ENCODE measurements at places on chromosomes 4 and X.

DNA sequence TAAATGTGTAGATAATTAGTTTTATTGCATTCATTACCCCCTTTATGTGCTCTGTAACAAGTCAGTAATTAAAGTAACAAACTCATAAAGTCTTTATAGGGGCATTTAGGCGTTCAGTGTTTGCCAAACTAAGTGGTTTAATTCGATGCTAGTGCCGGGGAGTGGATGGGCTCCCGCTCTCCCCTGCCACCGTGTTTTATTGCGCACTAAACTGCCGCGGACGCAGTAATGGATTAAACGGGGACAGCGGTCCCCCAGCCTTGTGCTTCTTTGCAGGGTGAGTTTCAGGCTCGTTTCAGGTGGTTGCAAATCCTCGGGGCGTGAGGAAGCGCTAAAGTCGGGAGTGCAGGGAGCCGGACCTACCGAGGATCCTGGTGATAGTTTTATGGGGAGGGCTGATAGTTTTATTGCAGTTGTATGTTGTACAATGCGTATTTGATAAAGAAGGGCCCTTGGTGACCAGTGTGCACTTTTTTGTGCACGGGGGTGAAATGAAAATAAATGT, 1.6 kb upstream of the PHOX2B start:
- DNase-seq, result no peak

DNA sequence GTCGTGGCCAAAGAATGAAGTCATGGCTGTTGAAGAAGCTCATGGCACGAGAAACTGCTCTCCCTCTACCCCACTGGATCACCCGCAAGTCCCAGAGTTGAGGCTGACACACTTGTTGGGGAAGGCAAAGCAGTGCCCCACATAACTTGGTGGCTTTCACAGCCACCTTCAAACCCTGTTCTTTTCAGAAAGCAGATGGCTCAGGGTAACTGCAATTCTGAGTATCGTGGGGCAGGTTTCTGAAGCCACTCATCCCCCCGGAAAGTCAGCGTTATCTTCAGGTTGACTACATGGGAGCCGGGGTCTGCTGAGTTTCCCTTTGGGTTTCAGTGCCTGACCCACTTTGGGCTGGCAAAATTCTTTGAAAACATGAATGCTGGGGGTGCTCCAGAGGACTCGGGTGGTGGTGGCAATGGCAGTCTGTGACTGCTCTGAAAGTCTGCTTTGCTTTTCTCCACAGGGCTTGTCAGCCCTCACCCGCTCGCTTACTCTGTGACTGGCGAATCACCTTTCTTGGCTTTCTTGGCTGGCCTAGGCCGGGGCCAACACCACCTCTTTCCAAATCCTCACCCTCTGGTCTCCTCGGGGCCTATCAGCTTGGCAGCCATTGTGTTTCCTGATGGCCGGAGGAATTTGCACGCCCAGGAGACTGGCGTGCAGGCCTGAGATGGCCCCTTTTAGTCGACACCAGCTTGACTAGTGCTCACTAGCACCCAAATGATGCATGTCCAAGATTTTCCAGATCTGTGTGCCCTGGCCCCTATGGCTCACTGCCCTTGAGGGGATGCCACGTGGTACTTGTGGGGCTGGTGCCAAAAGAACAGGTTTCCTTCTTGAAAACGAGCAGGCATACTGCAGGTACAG, 7.3 kb downstream of the PPP1R3F start:
- DNase-seq, result no peak

- no peak for DNase-seq
Observed at GRCh38 chr4:43816116-43816515, 632.5 kb downstream of the KCTD8 start.

DNA sequence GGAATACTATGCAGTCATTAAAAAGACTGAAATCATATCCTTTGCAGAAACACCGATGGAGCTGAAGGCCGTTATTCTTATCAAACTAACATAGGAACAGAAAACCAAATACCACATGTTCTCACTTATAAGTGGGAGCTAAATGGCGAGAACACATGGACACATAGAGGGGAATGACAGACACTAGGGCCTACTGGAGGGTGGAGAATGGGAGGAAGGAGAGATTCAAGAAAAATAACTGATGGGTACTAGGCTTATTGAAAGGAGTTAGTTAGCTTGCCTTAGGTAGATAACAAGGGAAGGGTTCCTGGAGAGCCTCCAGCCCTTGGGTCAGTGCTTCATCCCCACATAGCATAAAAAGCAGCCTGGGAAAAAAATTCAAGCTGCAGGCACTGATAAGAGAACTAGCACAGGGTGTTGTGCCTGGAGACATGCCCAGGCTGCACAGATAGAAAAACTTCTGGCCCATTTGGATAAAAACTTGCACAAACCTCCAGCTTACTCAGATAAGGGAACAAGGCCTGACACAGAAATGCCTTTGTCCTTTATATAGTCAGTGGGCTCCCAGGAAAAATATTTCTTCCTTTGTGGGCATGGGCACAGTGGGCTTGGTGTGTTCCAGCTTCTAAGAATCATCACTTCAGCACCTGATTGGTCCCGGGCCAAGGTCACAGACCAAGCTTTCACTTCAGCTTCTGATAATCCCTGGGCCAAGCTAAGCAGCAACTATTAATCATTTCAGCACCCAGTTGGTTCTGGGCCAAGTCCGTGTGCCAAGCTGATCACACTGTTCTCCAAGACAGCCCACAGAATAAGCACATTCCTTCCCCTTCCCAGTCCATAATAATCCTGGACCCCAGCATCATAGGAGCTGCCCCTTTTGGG, 23.1 kb upstream of the PWWP3B start:
- no peak for DNase-seq

DNA sequence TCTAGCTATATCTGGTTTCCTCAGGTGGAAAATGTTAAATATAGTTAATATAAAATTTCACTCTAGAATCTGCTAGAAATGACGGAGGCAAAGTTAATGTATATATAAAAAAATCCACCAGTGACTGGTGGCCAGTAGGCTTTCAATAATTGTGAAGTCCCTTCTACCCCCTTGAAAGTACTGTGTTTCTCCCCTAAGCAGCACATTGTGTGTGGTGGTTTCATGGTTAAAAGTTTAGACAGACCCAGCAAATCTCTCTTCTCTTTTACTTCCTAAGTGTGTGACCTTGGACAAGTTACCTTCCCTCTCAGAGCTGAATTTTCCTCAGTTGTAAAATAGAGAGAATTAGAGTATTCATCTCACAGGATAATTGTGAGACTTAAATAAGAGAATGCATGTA, 600 bp upstream of the HEPH start:
- no peak for DNase-seq

GRCh38 chrX:80917919-80918318, 108.2 kb upstream of the BRWD3 start:
- no peak for DNase-seq

DNA sequence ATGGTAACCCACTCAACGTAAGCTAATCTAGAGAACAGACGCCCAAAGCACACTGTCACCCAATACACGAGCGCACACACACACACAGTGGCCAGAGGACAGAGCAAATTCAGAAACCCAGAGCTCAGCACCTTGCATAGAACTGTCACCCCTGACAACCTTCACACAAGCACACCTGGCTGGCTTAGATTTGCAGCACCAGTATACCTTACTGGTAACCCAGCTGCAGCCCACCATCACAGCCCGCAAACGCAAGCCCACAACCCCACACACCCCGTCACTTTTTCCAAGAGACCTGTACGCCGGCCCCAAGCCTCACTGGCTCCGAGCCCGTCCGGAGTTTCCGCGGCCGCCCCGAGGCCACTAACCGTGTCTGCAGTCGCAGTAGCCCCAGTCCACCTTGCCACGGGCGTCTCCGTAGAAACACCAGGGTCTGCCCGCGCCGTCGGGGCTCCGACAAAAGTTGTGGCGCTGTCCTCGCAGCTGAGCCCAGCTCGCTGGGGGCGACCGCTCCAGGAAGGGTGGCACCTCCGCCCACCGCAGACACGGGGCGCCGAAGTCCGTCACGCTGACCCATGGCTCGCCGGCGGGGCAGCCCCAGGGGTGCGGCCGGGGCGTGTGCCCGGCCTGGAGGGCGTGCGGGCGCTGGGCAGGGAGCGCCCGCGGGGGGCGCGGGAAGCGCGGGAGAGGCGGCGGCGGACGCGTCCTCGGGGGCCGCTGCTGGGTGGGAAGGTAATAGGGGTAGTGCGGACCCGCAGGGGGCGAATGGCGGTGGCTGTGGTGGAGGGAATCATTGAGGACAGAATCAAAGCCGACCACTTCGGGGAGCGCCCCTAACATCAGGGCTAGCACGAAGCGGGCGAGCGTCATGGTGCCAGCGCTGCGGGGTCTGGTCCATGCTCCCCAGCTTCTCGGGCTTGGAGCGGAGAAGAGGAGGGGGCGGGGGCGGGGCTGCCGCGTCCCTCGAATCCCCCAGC, 664 bp downstream of the PRSS12 start:
- no peak for DNase-seq

DNA sequence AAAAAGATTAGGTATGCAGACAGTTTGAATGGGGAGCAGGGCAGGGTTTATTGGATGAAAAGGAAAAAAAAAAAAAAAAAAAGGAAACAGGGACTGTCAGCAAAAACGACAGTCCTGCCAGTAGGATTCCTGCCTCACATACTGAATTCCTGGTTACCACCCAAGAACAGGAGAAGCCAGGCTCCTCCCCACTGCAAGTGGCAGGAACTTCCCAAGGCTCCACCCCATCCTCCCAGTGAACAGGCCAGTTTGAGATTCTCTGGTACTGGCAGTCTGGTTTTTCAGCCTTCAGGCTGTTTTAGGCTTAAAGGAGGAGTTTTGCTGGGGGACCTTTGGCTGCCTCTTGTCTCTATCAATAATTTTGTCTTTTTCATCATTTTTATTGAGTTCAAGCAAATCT, 360.0 kb upstream of the CXorf51A start:
- no peak for DNase-seq

- DNase-seq, result no peak
Observed at GRCh38 chr4:97185233-97185632, 958.0 kb downstream of the STPG2 start.

DNA sequence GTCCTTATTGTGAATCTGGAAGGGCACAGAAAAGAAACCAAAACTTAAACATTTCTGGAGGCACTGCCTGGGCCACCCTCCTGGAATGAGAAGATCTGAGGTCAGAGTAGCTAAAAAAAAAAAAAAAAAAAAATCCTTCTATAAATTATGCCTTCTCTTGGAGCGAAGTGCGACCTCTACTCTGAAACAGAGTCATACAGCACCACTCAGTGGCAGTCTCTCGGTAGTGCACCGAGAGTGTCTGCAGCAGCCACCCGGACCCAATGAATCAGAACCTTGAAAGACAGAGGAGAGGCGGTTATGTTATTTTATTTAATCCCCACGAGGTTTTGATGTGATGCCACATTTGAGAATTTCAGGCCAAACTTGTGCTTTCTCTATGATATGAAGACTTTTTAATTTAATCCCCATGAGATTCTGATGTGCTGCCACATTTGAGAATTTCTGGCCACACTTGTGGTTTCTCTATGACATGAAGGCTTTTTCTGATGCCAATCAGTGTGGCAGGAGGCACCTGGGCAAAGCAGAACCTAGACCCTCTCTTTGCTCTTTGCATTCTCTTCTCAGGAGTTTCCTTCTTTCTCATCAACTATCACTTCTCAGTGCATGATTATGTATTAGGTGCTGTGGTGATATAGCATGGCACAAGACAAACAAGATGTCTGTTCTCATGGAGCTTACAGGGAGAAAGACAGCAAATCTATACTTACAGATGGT, 5.6 kb upstream of the CT47C1 start:
- DNase-seq, result peak; percentile 73

DNA sequence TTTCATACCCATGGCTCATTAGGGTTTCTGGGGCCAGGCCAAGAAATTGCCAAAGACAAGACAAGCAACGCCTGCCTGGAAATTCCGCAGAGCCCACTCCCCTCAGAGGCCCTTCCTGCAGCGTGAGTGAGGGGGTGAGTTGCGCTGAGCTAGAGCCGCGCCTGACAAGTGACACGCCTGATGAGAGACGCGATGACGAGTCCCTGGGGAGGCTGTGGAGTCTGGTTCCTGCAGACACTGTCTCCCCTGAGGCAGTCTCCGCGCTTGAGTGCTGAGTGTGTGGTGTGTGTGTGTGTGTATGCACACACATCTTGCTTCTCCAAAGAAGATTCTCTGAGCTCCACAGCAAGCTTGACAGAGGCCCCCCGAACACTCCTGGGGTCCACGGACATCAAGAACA, 269.8 kb downstream of the BCOR start:
- no peak for DNase-seq

GRCh38 chr4:116387937-116388474, 697.4 kb downstream of the TRAM1L1 start:
- no peak for DNase-seq

DNA sequence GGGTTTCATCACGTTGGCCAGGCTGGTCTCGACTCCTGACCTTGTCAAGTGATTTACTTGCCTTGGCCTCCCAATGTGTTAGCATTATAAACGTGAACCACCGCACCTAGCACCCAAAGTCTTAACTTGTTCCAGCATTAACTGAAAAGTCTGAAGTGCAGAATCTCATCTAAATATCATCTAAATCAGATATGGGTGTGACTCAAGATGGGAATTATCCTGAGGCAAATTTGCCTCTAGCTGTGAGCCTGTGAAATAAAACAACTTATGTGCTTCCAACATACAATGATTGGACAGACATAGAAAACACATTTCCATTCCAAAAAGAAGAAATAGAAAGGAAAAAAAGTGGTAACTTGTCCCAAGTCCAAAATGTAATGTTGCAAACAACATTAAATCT, 641.1 kb upstream of the ATOH1 start:
- no peak for DNase-seq

DNA sequence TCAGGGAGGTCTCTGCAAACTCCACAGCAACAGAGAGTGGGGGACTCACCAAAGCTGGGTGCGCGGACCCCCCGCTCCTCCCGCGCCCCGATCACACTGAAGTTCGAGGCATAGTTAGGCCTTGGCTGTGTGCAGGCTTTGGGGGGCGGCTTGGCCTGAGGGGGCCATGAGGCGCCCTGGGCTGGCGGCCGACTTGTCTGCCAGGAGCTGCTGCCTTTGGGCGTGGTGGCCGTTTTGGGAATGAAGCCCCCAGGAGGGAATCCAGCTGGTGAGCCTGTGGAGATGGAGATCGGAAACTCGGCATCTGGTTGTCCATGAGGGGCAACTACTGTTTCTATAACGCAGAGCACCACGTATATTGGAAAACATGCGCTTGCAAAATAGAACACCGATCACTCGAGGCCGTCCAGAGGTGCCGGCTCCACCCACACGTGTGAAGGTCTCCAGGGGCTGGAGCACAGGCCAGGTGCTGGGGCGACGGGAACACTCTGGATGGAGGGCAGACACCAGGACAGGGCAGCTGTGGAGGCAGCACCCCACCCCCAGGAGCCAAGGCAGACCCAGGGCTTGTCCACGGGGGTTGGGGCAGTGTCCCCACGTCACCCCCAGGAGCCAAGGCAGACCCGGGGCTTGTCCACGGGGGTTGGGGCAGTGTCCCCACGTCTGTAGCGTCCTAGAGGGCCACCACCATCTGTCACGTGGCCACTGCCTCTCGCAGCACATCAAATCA, 25.9 kb upstream of the CPLX1 start:
- no peak for DNase-seq

DNA sequence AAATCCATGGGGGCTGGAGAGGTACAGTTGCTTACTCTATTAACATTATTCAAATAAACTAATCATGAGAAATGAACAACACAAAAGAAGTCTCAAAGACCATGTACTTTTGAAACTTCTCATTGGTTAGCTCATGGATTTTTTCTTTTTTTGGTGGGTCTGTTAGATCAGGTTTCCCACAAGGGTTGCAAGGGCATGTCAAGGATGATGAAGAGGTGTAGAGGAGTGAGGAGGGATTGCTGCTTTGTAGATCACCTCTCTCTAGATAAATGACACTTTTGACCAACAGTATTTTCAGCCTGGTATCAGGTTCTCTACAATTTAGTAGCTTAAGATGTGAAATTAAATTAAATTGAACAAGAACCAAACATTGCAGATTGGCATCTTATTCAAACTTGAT, 417.9 kb upstream of the AGA start:
- DNase-seq, result no peak

- no peak for DNase-seq
Observed at GRCh38 chr4:116275006-116275405, 810.4 kb downstream of the TRAM1L1 start.

Data from suppressor macrophage (primary cell).